ENCODE measurements at places on chromosomes 11 and 22. TPM values are rescaled to one million over a fixed set of nuclear protein-coding genes. Genes with fewer than 3 reads are reported as not detected.

DNAL4 gene
- 23.5 TPM for polyA plus RNA-seq

C11orf91 gene
- not detected for polyA plus RNA-seq

PPP6R3 gene
- 36.4 TPM for polyA plus RNA-seq

KLHL35 gene
- 0.35 TPM for polyA plus RNA-seq

TMEM25 gene
- polyA plus RNA-seq, result 24.2 TPM

CSNK2A3 gene
- 2.4 TPM for polyA plus RNA-seq

OR51B5 gene
- 0.47 TPM for polyA plus RNA-seq

CYB5R2 gene
- 17.6 TPM for polyA plus RNA-seq

GDPD4 gene
- polyA plus RNA-seq, result 0.32 TPM

DNA sequence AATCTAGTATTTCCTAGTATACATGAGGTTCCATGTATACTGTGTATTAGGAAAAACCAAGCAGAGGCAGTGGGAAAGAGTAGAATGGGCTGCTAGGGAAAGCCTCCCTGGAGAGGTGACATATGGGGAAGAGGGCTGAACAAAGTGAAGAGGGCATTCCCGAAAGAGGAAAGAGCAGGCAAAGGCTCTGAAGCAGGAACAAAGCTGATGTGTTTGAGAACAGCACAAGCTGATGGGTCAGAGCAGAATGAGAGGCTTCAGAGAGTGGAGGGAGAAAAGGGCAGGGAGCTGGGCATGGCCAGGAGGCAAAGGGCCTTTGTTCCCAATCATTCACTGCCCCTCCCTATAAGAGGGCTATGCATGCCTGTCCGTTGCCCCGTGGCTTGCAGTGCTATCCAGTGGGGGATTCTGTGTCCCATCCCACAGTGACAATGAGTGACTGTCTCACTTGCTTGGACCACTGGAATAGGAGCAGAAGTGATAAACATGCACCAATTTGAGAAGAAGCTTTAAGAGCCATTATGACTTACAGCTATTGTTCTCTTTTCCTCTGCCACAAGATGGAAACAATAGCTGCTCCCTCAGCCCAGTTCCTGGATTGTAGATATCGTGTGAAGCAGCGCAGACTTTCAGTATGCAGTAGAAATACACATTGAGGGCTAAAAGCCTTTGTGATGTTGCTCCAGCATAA, 39.6 kb downstream of the GALNT18 start:
- no peak for DNase-seq

DNA sequence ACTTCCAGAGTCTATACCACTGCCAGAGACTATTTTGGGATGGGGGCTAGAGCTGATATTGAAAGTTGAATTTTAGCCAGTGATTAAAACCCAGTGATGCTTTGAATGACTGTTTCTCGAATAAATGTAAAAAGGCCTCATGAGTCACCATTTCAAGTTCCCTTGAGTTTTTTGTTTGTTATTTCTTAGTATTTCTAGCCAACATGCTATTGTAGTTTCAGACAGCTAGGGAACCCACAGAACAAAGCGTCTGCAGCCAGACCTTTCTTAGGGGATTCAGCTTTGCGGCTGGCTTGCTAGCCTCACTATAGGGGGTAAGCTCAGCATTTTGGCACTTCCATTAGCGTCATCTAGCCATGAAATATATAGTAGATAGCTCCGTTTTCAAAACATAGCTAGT, 66.5 kb downstream of the DBX1 start:
- DNase-seq, result no peak

GRCh38 chr22:22558972-22559603, at the start of gene PRAME:
PRAME (minus strand) TSS chr22:22559265; CDS start chr22:22556832, 2,433 bp downstream.
- DNase-seq, result peak; percentile 38

DNA sequence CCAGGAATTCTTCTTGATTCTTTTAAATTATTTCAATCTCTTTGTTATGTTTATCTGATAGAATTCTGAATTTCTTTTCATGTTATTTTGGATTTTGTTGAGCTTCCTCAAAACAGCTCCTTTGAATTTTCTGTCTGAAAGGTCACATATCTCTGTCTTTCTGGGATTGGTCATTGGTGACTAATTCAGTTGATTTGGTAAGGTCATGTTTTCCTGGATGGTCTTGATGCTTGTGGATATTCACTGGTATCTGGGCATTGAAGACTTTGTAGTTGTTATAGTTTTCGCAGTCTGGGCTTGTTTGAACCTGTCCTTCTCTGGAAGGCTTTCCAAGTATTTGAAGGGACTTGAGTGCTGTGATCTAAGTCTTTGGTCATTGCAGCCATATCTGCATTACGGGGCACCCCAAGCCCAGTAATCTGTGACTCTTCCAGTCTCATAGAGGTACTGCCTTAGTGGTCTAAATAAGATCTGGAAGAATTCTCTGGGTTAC, 18.9 kb upstream of the INSC start:
- no peak for DNase-seq

DNA sequence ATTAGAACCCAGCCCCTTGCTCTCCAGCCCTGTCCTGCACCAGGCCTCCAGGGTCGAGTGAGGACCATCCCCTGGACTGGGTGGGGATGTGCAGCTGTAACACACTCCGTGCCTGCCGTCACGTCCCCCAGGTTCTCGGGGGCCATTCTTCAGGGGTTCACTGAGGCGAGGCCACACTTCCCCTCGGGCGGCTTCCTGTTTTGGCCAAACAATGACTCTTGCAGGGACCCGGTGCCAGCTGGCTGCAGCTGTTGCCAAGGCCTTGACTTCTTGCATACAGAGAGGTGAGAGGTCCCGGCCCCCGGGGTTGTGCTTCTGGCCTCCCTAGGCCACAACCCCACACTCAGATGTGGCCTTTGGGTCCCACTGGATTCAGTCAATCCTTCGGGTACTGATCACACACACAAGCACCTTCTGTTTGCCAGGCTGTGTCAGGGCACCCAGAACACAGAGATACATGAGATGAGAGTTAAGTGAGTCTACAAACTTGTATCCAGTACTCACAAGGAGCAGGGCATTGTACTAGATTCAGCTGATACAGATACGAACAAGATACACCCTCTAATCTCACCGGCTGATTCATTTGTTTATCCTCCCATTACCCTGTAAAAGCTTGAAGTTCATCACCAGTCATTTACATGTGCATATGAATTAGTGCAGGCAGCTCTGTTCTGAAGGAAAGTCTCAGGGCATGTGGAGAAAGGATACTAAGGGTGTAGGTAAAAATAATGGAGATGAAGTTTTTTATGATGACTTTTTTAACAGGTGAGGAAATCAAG, 32.9 kb downstream of the LRRC32 start:
- DNase-seq, result peak; percentile 11

- no peak for DNase-seq
These were observed 6.1 kb downstream of the TMEM86A start for GRCh38 chr11:18704698-18705097.

GRCh38 chr22:29109822-29110221, 37.0 kb downstream of the KREMEN1 start:
- DNase-seq, result no peak

GRCh38 chr11:133506023-133506422, 26.3 kb downstream of the OPCML start:
- no peak for DNase-seq

DNA sequence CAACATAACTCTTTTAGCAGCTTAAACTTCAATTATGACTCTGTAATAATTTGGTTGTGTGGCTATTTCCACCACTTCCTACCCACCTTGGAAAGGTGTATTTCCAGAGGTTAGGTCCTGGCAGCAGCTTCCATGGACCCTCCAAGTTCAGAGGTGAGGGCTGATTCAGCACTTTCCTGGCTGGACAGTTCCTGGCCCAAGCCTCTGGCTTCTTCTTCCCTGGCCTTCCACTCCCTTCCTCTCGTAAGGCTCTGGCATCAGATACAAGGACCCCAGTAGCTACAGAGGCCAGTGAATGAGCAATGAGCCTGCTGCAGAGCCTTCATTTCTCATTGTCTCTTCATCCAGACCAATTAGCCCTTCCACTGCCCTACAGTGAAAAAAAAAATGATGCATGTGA, 98.1 kb upstream of the KIRREL3 start:
- no peak for DNase-seq

DNA sequence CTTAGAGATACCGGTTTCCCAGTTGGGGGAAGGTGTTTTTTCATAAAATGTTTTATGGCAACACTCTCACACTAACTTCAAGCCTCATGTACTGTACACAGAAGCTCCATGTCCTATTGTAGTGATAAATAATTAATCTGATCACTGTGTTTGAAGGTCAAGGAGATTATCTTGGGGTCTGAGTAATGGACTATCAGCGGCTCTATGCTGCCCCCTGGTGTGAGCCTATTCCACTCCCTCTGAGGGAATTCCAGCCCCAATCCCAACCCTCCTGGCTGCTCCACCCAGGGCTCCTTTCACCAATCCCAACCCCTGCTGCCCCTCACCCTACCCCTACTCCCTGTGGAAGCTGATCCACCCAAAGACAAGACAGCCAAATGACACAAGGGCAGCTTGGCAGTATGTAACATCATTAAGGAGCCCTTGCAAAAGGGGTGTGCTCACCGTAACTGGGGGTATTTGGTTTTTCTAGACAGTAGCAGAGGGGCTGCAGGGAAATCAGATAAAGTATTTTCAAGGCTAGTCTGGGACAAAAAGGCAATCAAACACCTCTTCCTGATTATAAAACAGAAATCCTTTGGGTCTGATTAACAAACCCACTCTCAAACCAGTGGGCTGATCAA, 22.3 kb downstream of the HPS4 start:
- peak; percentile 40 for DNase-seq

DNA sequence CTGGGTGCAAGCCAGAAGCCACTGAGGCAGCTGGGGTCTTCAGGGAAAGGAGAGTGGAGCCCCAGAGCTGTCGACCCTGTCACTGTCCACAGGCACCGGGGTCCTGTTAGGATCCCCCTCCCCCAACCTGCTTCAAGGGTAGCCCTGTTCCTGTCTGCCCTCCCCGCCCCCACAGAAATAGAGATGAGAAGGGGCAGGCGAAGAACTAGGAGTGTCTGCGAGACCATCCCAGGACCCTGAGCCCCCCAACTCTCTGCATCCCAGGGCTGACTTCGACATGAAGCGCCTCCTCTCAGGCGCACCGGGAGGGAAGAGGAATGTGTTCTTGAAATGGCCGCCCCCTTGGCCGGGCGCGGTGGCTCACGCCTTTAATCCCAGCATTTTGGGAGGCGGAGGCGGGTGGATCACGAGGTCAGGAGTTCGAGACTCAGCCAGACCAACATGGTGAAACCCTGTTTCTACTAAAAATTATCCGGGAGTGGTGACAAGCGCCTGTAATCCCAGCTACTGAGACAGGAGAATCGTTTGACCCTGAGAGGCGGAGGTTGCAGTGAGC, 607 bp upstream of the ZNF70 start:
- no peak for DNase-seq

GRCh38 chr11:69333149-69333710, 39.3 kb downstream of the MYEOV start:
- DNase-seq, result no peak

GRCh38 chr22:41818596-41818995, 14.3 kb upstream of the SREBF2 start:
- no peak for DNase-seq

DNA sequence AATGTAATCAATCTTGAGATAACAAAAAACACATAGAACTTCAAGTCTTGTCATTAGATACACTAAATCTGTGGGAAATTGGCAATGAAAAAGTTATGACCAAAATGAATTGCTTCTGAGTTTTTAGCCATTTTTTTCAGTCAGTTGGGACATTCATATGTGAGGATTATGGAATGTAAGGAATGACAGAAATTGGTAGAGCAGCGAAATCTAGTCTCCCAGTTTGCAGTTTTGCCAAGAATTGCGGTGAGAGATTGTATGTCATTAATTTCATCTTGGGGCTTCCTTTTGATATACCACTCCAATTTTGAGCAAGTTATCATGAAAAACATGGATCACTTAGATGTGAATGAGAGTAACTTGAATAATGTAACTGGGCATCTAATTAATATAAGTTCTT, 49.9 kb downstream of the SIK2 start:
- DNase-seq, result no peak

DNA sequence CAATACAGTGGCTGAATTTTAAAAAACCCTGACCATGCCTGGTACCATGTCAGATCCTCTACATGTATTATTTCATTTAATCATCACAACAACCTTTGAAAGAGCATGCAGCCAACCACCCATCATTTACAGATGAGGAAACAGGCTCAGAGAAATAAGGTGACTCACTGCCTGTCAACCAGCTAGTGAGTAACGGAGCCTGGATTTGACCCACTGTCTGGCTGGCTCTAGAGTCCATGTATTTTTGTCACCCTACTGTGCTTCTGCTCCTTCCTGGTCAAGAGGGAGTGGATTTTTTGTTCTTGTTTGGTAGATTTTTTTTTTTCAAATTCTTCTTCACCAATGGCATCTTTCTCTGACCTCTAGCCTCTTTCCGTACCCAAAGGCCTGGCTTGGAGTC, 77.4 kb downstream of the CWC15 start:
- DNase-seq, result no peak

GRCh38 chr22:36671404-36671803, 32.1 kb downstream of the CACNG2 start:
- no peak for DNase-seq

GRCh38 chr11:113199866-113200265, 114.5 kb upstream of the TTC12 start:
- no peak for DNase-seq

GRCh38 chr11:118889797-118890196, 6.1 kb downstream of the CXCR5 start:
- DNase-seq, result peak; percentile 68

DNA sequence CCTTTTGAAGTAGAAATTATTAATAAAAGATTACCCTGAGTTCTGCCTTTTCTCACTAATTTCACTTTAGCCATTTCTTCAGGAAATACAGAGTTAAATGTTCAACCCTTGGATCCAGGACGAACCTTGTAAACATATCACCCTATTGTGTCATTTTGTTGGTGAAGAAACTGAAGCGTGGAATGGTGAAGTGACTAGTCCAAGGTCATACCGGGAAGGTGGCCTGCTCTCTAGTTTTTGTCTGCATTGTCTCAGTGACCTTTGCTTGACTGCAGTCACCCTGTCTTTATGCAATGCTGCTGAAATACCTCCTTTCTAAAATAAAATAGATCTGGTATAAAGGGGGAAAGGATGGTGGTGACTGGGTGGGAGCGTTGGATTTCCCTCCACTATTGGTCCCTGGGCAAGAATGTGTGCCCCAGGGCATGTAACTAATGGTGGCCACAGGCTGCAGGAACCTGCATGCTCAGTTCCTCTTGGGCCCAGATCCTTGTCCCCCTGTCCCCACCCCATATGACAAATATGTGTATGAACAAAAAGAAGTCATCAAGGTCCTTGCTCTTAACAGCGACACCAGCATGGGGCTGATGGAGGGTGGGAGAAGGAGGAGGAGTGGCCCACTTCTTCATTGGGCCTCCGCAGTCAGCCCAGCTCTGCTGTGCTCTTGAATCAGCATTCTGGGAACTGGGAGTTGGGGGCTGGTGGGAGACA, 977 bp upstream of the SORL1-AS1 start:
- no peak for DNase-seq

DNA sequence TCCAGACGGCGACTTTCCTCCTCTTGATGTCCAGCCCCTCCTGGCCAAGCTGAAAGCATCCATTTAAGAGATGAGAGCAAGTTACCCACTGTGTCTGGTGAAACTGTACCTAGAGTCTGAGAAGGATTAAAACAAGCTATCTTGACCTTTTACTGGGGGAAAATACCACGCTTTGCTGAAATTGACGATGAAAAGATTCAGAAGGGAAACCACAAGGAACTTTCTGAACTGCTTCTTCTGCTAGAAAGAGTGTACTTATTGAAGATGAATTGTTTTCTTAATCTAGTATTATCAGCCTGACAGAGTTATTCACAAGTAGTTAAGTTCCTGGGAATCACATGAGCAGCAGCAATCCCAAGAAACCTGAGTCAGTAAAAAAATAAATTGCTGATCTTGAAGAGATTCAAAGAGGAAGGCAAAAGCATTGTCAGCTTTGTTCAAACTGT, 13.1 kb upstream of the MS4A6A start:
- DNase-seq, result no peak

All from ovary (tissue), 10 donors.